Ureter (tissue), 1 donor: ENCODE measurements at places on chromosomes 1 and 21. TPM values are rescaled to one million over a fixed set of nuclear protein-coding genes. Genes with fewer than 3 reads are reported as not detected.
A peak's percentile ranks its signal among the peaks of the same experiment; 100 is the strongest.

GRCh38 chr1:183073320-183073719 is 50.1 kb downstream of the LAMC1 start:
- DNase-seq = no peak

DNA sequence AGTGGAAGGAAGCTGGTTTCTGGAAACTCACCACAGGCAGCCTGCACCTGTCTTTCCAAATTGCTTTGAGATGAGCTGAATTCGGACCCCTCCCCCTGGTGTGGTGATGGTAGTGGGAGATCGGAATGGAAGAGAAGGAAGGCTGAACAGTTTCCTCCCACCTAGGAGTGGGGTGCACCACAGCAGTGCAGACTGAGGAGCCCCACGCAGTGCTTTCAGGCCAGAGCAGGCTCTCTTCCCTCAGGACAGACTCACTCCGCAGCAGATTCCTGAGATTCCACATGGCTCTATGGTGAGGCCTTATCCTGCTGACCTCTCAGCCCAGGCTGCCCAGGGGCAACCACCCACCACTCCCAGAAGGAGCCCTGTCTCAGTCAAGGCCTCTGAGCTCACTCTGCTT is 80.9 kb downstream of the ATP1A1 start:
- DNase-seq = no peak

DNA sequence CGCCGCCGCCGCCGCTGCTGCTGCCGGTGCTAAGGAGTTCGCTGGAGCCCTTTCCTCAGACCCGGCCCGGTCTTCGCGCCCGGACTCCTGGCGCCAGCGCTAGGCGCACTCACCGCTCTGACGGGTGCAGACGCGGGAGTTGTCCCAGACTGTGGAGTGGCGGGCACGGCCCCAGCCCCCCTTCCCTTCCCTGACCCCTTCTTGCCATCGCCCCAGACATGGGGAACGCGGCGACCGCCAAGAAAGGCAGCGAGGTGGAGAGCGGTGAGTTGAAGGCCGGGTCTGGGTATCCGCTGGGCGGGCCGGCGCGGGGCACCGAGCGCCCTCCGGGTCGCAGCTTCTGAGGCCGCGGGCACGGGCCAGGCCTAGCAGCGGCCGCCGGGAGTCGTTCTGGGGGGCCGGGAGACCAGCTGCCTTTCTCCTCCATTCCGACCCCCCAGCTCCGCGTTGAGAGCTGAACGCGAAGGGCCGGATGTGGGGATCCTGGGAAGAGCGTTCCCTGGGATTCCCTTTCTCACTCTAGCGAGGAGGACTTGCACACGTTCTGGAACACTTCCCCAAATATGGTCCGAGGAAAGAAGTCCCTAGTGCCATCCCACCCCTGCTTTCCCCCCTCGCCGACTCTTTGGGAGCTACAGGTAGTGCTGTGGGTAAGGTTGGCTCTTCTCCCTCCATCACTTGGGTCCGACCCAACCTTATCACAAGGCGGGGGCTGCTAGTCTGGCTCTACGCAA is 65.8 kb upstream of the PRKACB start:
- no peak for DNase-seq

- DNase-seq = no peak
These were observed 95.1 kb upstream of the WLS start for GRCh38 chr1:68327414-68327813.

DNA sequence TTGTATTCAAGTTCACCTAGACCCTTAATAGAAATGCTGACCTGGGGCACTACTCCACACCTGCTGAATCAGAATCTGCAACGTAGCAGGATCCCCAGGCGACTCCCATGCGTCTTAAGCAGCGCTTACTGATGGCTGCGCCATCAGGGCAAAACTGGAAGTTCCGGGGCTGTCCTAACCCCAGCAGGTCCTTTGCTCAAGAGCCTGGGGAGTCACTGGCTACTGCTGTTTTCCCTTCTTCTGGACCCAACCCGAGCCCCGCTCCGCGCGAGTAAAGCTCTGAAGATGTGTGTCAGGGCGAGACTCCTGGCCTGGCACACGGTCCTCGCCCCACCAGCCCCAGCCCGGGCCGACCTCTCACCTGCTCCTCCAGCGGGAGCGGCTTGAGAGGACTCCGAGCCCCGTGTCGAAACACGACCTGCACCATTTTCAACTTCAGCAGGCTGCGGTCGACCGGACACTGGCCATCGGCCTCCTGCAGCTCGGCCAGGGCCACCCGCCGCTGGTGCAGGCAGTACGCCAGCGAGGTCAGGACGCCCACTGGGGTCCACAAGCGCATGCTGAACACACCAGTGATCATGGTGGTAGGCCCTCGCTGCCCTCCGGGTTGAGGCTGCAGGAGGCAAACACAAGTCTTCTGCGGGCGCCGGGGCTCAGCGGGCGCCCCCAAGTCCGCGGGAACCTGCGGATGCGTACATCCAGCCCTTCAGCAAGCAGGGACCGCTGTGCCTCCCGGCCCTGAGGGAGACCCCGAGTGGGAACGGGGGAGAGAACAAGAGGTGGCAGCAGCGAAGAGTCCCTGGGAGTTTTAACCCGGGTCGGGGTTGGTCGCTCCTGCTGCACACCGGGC is 630 bp downstream of the ACP6 start:
- DNase-seq = peak; percentile 56

DNA sequence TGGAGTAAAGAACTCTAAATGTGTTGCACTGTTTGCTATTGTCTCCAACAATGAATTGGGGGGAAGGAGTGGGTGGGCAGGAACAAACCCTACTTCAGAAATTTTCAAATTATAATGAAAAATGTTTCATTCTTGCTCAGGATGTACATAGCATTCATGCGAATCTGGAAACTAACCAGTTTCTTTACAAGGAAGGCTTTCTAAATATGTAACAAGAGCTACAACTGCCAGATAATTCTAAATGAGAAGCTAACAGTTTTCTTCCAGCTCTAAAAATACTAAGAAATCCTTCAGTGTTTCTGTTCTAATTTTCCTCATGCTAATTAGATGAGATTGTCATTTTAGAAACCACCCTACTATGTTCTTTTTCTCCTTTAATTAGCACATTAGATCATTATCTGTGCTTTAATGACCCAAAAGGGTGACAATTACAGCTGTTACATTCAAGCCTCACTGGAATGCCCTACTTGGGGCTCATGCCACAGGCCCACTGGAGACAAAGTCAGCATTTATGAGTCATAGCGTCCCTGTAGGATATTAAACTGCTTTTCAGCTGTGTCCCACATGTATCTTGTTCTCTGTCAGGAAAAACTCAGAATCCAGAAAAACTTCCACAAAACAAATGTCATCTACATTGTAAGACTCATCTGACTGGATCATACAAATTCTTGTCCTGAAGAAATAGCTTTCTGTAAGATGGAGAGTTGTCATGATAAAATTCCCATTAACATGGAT is 804.6 kb upstream of the CXADR start:
- no peak for DNase-seq

KCNT2 gene
- 9.5 TPM for total RNA-seq

AADACL4 gene
- total RNA-seq = not detected

KCND3 gene
- 6.2 TPM for total RNA-seq

NBPF10 gene
- total RNA-seq = 4.2 TPM

KIF26B gene
- 8.0 TPM for total RNA-seq

SH3BGR gene
- 11.8 TPM for total RNA-seq

HPDL gene
- 2.3 TPM for total RNA-seq
